ENCODE measurements at places on chromosomes 7 and 10.

- DNase-seq: no peak
Observed at GRCh38 chr10:79102498-79102874, 33.7 kb downstream of the ZMIZ1 start.

GRCh38 chr10:54234832-54235231 is 566.2 kb downstream of the PCDH15 start:
- DNase-seq: no peak

DNA sequence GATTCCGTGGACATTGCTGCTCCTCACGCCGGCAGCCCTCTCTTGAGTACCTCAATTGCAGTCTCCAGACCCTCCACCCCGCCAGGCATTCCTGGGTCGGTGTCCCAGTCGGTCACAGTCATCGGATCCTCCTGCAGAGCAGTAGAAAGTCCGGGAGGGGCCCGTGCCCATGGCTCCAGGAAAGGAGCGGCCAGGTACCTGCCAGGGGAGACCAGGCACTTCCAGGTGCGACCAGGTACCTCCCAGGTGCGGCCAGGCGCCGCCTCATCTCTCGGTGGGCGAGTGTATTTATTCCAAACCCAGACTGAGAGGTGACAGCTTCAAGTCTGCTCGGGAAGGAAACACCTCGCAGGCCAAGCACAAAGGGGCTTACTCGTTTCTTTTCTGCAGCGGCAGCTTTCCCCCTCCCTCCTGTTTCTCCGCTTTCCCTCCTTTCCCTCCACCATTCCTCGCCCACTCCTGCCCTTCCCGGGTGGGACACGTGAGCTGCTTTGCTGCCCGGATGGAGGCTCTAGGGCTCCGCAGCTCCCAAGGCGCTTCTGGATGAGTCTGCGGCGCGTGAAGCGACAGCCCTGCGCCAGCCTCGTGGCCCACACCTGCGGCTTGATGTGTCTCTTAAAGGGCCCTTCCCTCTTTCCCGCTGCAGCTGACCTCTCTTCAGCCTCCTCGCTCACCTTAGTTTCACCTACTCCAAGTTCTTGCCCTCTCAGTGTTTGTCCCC is 39.4 kb upstream of the AGK start:
- DNase-seq: no peak

DNA sequence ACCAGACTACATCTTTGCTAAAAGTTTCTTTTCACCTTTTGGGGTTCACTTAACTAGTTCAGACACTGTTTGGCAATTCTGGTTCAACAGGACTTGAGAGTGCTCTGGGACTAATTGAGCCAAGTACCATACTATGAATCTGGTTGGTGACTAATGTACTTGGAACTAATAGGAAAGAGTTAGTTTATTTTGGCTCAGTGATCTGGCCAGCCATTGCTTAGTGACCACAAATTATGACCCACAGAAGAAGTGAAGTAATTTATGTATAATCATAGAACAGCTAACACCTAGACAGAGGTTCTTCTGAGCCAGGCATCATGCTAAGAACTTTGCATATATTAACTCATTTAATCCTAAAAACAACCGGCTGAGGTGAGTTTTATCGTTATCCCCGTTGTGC is 126.5 kb upstream of the JCAD start:
- DNase-seq: peak; percentile 91

GRCh38 chr10:23344241-23344841 is at the start of gene C10orf67:
C10orf67 (minus strand) TSS chr10:23344797; CDS start chr10:23344774, 23 bp downstream.
- DNase-seq: peak; percentile 30

DNA sequence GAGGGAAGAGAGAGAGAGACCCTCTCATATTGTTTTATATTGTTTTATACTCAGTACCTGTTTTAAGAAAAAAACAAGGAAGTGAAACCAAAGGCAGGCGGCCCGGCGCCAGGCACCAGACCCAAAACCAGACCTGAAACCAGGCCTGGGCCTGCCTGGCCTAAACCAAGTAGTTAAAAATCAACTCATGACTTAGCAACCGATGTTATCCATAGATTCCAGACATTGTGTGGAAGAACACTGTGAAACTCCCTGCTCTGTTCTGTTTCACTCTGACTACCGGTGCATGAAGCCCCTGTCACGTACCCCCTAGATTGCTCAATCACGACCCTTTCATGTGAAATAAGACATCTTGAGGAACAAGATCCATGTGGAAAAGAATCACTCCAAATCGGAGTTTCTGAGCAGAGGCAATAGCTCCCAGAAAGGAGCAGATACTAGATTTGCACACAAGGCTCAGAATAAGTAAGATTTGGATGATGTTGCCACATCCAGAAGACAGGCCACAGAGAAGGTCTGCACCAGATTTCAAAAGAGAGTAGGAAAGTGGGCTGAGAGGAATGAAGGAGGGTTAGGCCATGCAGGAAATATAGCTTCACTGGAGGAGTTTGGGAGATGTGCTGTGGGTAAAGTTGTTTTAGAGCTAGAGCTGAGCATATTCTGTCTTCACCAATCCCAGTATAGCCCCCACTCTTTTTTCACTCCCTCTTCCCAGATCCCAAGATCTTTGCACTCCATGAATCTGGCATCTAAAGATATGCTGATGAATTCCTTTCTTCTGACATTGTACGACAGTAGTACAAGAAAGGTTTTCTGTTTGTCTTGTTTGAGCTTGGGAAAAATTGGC is 8.8 kb upstream of the ZNF248 start:
- no peak for DNase-seq

- no peak for DNase-seq
Observed at GRCh38 chr7:43071604-43072003, 40.8 kb upstream of the HECW1 start.

GRCh38 chr7:112286250-112287086 is 80.0 kb downstream of the ZNF277 start:
- no peak for DNase-seq

GRCh38 chr10:113743594-113743993 is 7.9 kb upstream of the PLEKHS1 start:
- DNase-seq: no peak

DNA sequence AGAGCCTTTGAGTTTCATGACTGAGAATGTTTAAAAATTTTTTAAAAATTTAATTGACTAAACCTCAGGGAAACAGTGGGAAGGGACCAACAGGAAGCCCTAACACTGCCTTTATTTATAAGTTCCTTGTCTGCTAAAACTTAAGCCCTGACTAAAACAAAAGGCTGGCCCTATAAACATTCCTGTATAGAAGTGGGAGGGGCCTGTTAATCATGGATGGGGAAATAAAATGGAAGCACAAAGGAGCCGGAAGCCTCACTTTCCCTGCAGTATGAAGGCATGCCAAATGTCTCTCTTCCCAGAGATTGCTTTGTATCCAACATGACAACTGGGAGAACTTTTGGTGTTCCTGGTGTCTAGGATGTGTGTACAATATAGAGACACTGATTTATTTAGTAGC is 66.0 kb downstream of the VPS50 start:
- no peak for DNase-seq

DNA sequence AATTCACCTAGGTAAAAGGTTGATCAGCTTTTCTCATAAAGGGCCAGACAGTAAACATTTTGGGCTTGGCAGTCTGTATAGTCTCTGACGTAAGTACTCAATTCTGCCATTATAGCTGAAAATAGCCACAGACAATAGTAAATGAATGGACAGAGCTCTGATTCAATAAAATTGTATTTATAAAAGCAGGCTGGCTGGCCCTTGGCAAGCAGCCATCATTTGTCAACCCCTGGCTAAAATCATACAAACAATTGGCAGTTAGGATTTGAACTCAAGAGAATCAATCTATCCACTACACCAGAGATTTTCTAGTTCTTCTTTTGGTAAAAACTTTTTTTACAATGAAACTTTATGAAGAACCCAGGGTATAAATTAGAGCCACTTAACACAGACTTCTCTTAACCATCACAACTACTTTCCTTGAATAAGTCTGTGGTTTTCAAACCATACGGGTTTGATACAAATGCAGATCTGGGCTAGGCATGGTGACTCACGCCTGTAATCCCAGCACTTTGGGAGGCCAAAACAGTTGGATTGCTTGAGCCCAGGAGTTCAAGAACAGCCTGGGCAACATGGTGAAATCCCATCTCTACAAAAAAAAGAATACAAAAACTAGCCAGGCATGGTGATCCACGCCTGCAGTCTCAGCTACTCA is 124.5 kb downstream of the SLC16A9 start:
- DNase-seq: peak; percentile 53

GRCh38 chr7:35754741-35755140 is 46.1 kb upstream of the SEPTIN7 start:
- no peak for DNase-seq

GRCh38 chr7:149229526-149229925 is 9.9 kb upstream of the ZNF212 start:
- no peak for DNase-seq

GRCh38 chr7:132778761-132779160 is 202.5 kb upstream of the PLXNA4 start:
- DNase-seq: no peak

GRCh38 chr7:22417349-22417748 is 60.4 kb upstream of the RAPGEF5 start:
- DNase-seq: no peak

DNA sequence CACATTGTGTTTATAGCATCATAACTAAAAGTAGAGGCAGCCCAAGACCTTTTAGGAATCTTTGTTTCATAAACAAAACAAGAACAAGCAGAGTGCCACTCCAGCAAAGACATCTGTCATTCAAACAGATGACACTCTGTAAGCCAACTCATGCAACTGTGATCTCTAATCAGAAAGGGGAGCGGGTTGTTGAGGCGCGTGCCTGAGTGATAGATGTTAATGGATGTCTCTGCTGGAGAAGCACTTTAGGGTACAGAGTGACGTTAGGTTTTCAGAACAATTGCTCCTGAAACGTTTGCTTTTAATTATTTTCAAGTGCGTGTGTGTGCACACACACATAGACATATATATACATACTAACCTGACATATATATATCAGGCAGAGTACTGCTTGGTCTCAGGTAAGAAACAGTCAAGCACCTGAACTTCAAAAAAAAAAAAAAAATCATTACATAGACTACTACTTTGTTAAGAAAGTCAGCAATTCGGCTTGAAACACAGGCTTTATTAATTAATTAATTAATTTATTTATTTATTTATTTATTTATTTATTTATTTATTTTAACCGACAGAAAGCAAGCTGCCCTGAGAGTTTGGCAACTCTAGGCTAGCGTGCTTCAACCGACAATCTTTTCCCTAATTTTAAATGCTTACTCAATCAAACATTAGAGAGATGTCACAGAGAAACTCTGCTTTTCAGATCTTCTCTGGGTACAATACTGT is 109.1 kb downstream of the POU6F2 start:
- DNase-seq: no peak

All from astrocyte of the spinal cord (primary cell).